Panc1 (cell line): ENCODE measurements at places on chromosomes 12 and 14. TPM values are rescaled to one million over a fixed set of nuclear protein-coding genes. Genes with fewer than 3 reads are reported as not detected.

Gene NR2C1
- total RNA-seq: 84.6 TPM

Gene ARMH4
- total RNA-seq: 1.8 TPM

Gene PRICKLE1
- 20.1 TPM for total RNA-seq

Gene SMCO2
- 0.36 TPM for total RNA-seq

Gene ZC3H10
- total RNA-seq: 6.0 TPM

Gene PUS7L
- 11.4 TPM for total RNA-seq

Gene ADCY6
- 24.1 TPM for total RNA-seq

Gene LTBR
- total RNA-seq: 3.1 TPM

Gene FAM90A1
- total RNA-seq: not detected

Gene KLHL33
- not detected for total RNA-seq

Gene KRT72
- total RNA-seq: not detected

Gene PTHLH
- 2.2 TPM for total RNA-seq

Gene CACNA1C
- total RNA-seq: 0.03 TPM

Gene TTC9
- 0.49 TPM for total RNA-seq

Gene NAA25
- total RNA-seq: 32.2 TPM

Gene ZBTB39
- total RNA-seq: 5.8 TPM

Gene CEBPE
- total RNA-seq: not detected

Gene CCDC38
- not detected for total RNA-seq

Gene MAX
- 41.4 TPM for total RNA-seq

Gene ALDH1L2
- 2.2 TPM for total RNA-seq

Gene SRGAP1
- 26.8 TPM for total RNA-seq

Gene ASCL1
- not detected for total RNA-seq

Gene LRRC10
- not detected for total RNA-seq

Gene SMCO3
- not detected for total RNA-seq

Gene GLT8D2
- 0.54 TPM for total RNA-seq

Gene DLGAP5
- 48.7 TPM for total RNA-seq

Gene NPAS3
- 0.23 TPM for total RNA-seq

Gene L2HGDH
- 15.0 TPM for total RNA-seq

Gene SELPLG
- 0.41 TPM for total RNA-seq

Gene PLEKHG3
- 34.0 TPM for total RNA-seq

Gene PGF
- 7.3 TPM for total RNA-seq
